Activated T-helper 17 cell treated with anti-CD3 and anti-CD28 coated beads, Interleukin-2, amount 50 U/mL, for 72 hours (primary cell): ENCODE measurements at places on chromosomes 11 and 22.

- ATAC-seq, result peak; percentile 84
These were observed 91.6 kb downstream of the STIM1 start for GRCh38 chr11:3947061-3947460.

DNA sequence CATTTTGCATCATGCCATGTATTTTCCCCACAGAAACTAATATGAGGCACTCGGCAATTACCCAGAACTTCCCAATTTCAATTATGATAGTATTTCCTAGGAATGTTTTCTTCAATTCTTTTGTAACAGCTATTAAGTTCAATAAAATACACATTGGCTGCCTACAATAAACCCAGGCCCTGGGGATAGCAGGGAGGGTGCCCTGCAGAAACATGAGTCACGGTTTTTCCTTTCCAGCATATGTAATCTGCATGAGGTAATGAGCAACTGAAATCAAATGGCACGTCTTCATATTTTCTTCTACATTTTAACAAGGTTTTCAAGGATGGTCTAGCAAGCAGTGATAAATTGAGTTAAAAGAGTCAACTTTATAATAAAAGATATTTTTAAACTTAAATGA is 32.0 kb downstream of the GUCY1A2 start:
- no peak for ATAC-seq

DNA sequence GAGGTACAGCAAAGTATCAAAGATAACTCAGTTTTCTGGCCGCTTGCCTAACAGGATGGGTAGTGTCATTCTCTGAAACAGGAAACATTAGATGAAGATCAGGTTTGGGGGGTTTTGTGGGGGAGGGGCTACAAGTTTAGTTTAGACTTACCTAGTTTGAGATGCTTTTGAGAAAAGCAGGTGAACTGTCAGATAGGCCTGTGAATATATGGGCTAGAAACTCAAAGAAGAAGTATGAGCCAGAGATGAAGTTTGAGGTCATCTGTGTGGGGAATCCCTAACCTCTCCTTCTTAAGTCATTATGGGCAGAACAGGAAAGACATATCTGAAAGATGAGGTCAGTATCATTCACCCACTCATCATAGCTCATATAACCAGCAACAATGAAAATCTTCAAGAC is 11.9 kb downstream of the HOATZ start:
- peak; percentile 82 for ATAC-seq

DNA sequence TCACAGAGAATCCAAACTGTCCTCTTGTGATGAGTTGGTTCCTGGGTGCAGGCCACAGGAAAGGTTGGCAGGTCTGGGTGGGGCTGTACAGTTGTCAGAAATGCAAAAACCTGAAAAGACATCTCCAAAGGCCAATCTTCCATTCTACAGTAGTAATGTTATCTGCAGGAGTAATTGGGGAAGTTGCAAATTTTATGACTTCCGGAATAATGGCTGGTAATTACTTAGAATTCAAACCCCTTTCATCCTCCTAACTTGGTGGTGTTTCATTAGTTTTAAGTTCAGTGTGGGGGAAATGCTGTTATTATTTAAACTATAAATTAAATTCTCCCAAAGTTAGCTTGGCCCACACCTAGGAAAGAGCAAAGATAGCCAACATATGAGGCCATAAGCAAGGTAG is 64.7 kb upstream of the FAT3 start:
- ATAC-seq, result no peak
